ENCODE measurements at places on chromosomes 1 and 21. TPM values are rescaled to one million over a fixed set of nuclear protein-coding genes. Genes with fewer than 3 reads are reported as not detected.

DNA sequence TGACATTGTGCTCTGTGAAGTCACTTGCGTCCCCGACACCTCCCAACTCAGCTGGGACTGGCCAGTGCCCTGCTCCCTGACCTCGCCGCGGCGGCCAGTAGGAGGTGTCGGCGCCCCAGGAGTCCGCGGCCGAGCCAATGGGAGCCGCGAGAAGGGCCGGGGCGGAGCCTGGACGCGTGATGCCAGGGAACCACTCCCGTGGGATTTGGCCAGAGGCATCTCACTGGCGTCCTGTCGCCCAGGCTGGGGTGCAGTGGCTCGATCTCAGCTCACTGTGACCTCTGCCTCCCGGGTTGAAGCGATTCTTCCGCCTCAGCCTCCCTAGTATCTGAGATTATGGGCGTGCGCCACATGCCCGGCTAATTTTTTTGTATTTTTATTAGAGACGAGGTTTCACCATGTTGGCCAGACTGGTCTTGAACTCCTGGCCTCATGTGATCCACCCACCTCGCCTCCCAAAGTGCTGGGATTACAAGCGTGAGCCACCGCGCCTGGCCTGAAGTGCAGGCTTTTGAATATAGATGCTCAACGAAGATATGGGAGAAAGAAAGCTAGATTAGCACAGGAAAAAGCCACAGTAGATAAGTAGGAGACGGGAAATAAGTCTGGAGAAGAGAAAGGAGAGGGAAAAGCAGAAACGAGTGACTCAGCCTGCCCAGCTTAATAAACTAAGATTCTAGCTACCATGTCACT, 38.0 kb downstream of the ZBTB8OS start:
- H3K36me3 ChIP-seq, result no peaks in the 10 kb centered on the region
- peaks cover 14% of the 10 kb centered on the region for H3K4me1 ChIP-seq
- H3K4me3 ChIP-seq, result peak overlapping the region; percentile 45

DNA sequence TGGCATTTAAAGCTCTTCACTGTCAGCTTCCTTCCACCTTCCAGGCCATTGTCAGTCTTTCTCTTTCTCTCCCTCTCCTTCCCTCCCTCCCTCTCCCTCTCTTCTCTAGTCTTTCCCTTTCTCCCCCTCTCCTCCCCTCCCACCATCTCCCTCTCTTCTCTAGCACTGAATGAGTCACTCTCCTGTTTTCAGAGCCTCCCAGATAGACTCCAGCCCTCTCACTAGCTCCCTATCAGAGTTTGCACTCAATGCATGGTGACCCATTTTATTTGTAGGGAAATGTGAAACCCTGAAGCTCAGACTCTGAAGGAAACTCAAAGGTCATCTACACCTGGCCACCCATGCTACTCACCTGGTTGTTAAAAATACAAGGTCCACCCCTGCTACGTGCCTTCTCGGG, 4.4 kb upstream of the MATN1 start:
- H3K4me3 ChIP-seq, result no peak overlapping the region
- H3K27ac ChIP-seq, result no peak overlapping the region
- H3K4me1 ChIP-seq, result peaks cover 39% of the 10 kb centered on the region
- DNase-seq, result no peak
- H3K36me3 ChIP-seq, result peaks cover 11% of the 10 kb centered on the region

DNA sequence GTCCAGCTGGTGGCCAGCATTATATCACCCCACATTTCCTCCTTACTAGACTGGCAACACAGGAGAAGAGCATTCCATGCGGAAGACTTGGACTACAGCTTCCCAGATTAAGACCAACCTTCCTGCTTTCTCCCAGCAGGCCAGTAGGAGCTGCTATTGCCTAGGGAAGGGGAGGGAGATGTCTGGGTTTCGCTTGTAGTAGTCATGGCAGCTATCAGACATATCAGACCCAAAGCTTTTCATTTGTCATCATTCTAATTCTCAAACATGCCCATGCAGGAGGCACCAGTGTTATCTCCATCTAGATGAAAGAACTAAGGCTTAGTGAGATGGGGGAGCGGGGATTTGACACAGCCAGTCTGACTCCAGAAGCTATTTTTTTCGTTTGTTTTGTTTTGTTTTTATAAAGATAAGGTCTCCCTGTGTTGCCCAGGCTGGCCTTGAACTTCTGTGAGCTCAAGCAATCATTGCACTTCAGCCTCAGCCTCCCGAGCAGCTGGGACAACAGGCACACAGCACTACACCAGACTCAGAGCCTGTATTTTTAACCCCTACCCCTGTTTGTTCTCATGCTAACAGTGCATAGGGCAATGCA, 4.5 kb downstream of the PLA2G2A start:
- no peak overlapping the region for H3K4me3 ChIP-seq
- H3K27ac ChIP-seq, result no peak overlapping the region
- no peaks in the 10 kb centered on the region for H3K27me3 ChIP-seq
- H3K4me1 ChIP-seq, result no peaks in the 10 kb centered on the region
- no peaks in the 10 kb centered on the region for H3K36me3 ChIP-seq
- DNase-seq, result no peak

GRCh38 chr1:160400223-160400645, at the start of gene VANGL2:
VANGL2 (plus strand) TSS chr1:160400564; CDS start chr1:160415838, 15,274 bp downstream.
- no peaks in the 10 kb centered on the region for H3K36me3 ChIP-seq
- peaks cover 15% of the 10 kb centered on the region for H3K4me1 ChIP-seq
- H3K4me3 ChIP-seq, result peak within 1 kb of the TSS; percentile 23
- peaks cover 19% of the 10 kb centered on the region for H3K27me3 ChIP-seq
- H3K27ac ChIP-seq, result no peak within 1 kb of the TSS

KRTAP11-1 gene
- total RNA-seq, result not detected

ROR1 gene
- 0.27 TPM for total RNA-seq

GRCh38 chr1:8870616-8871538, 7.6 kb downstream of the ENO1 start:
- peaks cover 37% of the 10 kb centered on the region for H3K4me1 ChIP-seq
- no peak overlapping the region for H3K27ac ChIP-seq
- no peak overlapping the region for H3K4me3 ChIP-seq
- no peak for DNase-seq
- H3K27me3 ChIP-seq, result no peaks in the 10 kb centered on the region
- H3K36me3 ChIP-seq, result peaks cover 89% of the 10 kb centered on the region

DNA sequence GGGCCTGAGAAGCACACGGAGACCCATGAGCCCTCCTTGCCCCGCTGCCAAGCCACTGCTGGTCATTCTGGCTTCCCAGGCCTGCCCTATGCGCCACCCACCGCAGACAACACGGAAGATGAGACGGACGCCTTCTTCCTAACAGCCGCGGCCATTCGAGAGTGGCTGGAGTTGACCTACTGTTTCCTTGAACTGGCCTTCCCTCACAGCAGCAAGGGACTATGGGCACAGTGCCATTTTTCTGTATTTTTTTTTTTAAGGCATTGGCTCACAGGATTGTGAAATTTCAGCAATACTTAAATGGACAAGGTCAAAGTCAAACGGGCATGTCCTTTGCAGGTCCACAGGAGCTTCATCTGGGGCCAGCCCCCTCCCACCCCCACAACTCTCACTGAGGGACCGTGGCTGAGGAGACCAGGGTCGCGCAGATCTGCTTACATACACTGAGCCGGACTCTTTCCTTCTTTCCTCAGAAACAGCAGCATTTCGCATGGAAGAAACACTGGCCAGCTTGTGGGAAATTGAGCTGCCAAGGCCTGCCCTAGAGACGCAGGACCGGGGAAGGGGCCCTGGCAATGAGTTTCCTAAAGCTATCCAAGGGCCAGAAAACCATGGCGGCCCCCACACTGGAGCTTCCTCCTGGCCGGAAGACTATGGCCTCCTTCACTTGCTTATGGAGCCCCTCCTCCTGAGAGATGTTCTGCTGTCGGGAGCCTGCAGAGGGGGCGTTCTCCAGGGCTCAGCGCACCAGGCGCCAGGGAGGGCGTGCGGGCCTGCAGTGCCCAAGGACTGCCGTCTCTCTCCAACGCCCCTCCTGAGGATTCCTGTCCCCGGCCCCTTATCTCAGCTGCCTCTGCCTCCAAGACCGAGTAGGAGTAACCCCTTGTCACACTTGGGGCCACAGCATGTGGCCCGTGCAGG, 98.9 kb downstream of the PGBD5 start:
- no peak for DNase-seq
- no peak overlapping the region for H3K4me3 ChIP-seq
- H3K27me3 ChIP-seq, result no peaks in the 10 kb centered on the region
- no peaks in the 10 kb centered on the region for H3K36me3 ChIP-seq
- H3K4me1 ChIP-seq, result no peaks in the 10 kb centered on the region
